Right renal pelvis (tissue), 4 donors: ENCODE measurements at places on chromosomes 7 and 10. TPM values are rescaled to one million over a fixed set of nuclear protein-coding genes. Genes with fewer than 3 reads are reported as not detected.

DLX5 gene
- 0.25 TPM for polyA plus RNA-seq

TLL2 gene
- polyA plus RNA-seq, result 0.97 TPM

RSPH10B2 gene
- not detected for polyA plus RNA-seq

RET gene
- polyA plus RNA-seq, result 19.0 TPM

ARHGAP19 gene
- polyA plus RNA-seq, result 31.4 TPM

ZNF511 gene
- polyA plus RNA-seq, result 40.8 TPM

TLX1 gene
- 0.08 TPM for polyA plus RNA-seq

SYNPO2L gene
- polyA plus RNA-seq, result 0.26 TPM

CYP2W1 gene
- polyA plus RNA-seq, result 1.2 TPM

UNC5B gene
- polyA plus RNA-seq, result 53.7 TPM

DDC gene
- 86.3 TPM for polyA plus RNA-seq

ZNF365 gene
- polyA plus RNA-seq, result 0.32 TPM

WDFY4 gene
- 2.0 TPM for polyA plus RNA-seq

ELN gene
- polyA plus RNA-seq, result 91.3 TPM
